ENCODE measurements at places on chromosomes 6 and 20.

DNA sequence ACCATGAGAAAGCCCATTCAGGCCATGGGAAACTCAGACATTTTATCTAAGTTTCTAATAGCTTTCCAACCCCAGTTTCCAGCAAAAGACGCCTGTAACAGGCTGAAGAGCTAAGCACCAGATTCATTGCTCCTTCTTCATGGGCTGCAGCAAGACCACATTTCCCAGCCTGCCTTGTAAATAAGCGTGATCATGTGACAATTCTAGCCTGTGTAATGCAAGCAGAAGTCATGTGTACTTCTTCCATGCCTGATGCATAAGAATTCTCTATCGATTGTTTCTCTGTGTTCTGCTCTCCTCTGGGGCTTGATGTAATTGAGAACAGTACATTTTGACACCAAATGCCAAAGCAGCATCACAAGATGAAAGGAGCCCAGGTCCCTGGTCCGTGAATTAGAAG, 6.8 kb downstream of the PCSK2 start:
- no peak for DNase-seq

- no peak for DNase-seq
Observed at GRCh38 chr6:27667657-27668441, 194.9 kb upstream of the ZNF184 start.

GRCh38 chr6:14739827-14740226, 506.0 kb upstream of the JARID2 start:
- no peak for DNase-seq

DNA sequence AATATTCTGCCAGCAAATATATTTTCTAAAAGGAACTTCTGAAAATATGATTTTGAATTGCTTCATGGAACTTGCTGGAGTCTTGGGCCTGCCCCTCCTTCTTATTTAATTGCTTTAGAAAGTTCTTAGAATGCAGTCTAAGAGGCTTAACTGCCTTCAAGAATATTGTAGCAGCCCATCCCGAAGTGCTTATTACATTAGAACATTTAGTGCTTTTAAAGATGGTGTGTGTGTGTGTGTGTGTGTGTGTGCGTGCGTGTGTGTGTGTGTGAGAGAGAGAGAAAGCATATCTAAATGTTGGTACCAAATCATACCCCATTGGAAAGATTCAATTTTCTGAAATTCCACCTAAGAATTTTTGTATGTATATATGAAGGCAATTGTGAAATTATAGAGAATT, 193.5 kb downstream of the SLC24A3 start:
- no peak for DNase-seq

DNA sequence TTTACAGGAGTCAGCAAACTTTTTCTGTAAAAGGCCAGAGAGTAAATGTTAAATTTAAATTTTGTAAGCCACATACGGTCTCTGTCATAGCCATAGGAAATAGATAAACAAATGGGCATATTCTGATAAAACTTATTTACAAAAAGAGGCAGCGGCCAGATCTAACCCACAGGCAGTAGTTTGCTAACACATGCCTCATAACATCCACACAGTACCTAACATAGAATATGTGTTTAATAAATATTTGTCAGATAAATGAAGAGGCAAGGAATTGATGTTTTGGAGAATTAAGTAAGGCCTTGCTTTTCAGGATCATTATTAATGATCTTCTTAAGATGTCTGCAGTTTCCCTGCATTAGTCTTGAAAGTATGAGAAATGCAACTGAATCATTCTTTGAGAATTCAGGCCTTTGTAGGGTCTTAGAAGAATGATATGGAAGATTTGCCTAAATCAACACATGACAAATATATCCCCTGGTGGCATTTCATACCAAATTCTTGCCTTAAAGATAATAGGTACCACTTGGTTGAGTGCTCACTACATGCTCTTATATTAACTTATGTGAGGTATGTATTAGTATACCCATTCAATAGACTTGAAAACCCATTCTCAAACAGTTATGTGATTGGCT, 39.3 kb upstream of the TRAM2 start:
- DNase-seq, result no peak

- no peak for DNase-seq
Observed at GRCh38 chr6:16104624-16105433, 24.1 kb upstream of the MYLIP start.

DNA sequence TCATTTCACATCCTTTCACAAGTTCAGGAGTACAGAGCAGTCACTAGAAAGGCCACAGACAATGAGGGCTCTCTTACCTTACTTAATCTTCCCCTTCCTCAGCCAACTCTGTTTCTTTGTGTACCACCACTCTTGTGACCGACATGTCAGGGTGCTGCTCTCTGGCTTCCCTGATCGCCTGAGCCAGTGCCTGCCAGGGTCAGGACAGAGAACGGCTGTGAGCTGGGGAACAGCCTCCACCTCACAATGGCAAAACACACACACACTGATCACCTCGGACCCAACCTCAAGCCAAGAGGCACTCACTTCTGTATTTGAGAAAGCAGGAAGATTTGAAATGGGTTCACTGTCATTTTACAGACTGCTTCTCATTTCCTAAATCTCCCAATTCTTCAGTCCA, 30.8 kb downstream of the SMLR1 start:
- DNase-seq, result no peak

GRCh38 chr20:771741-772464, 3.6 kb upstream of the SLC52A3 start:
- DNase-seq, result no peak

DNA sequence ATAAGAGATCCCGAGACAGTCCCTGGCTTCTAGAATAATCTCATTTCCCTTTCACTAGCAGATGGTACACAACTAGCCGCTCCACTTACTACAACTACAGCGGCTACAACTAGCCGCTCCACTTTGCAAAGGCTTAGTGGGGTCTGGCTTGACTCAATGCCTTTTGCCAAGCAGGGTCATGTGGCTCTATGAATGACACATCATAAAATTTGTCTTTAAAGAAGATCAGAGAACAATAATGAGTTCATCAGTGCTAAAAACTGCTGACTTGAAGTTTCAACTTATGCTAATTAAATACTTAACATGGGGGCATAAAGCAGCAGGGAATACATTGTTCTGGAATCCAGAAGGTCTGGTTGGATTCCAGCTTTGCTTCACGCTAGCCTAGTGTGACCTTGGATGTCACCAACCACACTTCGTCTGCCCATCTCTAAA, 2.0 kb upstream of the MICAL1 start:
- DNase-seq, result no peak

DNA sequence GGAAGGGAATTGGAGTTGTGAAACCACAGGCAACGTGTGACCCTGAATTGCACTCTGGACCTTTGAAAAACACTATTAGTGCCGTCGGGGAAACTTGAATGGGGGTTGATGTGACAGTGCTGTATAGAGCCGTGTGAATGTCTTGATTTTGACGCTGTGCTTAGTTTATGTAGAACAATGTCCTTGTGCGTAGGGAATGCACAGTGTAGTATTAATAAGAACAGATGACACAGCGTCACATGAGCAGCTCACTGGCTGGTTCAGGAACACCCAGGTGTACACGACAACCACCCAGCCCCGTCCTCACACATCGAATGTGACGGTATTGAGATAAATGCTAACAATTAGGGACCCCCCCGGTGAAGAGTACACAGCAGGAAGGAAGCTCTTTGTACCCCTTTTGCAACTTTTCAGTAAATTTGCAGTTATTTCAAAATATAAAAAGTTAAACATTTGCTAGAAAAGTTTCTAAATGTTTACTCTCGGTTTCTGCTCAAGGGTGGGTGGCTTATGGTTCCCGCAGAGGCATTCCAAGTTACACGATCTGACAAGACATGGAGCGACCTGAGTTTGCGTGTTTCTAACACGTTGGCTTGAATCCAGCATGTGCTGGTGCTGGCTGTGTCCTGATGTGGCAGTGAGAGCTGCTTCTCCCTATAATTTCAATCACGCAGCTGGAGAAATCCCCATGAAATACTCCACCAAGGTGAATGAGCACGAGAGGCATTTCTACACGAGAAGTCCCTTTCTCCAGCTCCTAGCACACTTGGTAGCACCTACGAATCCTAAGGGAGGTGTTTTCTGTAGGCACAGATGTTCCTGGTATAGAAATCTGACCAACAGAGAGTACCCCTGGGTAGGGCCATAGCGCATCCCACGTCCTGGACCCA, 208.0 kb upstream of the EXOC2 start:
- no peak for DNase-seq

- no peak for DNase-seq
Observed at GRCh38 chr20:61345656-61346055, 93.6 kb downstream of the CDH4 start.

DNA sequence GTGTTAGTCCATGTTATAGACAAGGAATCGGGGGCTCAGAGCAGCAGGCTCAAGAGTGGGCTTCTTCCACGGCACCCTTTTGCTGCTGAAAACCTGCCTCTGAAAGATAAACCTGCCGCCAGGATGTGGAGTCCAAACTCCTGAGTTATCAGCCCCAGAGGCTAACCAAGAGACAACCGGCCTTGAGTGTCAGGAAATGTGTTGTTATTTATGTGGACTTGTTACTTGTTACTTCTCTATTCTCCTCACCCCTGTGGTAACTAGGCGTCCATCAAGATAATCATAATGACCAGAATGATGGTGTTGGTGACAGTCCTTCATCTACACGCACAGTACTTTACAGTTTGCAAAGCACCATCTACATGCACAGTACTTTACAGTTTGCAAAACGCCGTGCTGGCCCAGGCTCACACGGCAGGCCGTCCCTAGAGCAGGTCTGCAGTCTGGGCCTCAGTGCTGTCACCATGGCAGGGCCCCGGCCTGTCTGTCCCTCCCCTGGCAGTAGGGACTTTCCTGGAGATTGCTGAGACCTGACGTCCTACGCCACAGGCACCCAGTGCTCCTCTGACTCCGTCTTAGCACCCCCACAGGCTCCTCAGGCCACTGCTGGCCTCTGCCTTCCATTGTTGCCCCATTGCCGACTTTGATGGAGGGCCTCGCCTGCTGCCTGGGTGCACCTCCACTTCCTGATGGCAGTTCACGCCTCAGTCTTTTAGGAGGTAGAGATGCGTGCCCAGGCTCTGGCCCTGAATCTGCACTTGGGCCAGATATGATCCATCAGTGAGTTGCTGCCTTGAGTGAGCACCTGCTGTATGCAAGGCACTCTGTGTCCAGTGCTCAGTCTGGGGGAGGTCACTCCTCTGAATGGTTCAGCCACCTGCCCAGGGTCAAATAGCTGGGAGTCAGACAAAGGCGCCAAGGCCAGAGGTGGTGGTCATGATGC, 9.1 kb upstream of the BPIFB4 start:
- DNase-seq, result no peak

GRCh38 chr20:5234158-5234557, 82.6 kb downstream of the PROKR2 start:
- no peak for DNase-seq

- no peak for DNase-seq
Observed at GRCh38 chr6:10323018-10323417, 91.9 kb downstream of the TFAP2A start.

Data from stimulated activated CD8-positive, alpha-beta memory T cell treated with anti-CD3 and anti-CD28 coated beads, Interleukin-4, amount 100 ng/mL, for 24 hours (primary cell).